ENCODE measurements at places on chromosomes 6 and 20.

DNA sequence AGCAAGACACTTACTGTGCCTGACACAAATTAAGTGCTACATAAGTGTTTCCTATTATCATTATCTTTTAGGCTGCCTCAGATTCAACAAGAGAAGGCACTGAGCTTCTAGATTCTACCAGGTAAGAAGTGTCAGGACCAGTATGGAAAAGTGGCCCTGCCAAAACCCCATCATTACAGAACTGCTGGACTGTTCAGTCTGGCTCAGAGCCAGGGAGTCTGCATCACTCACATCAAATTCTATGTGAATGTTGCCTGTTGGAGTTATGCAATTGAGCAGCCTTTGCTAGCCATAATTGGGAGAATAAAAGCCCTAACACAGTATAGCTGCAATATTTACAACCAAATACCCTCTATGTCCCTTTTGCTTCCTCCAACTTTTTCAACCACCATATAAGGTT lies 70.9 kb downstream of the ATG5 start:
- no peak for DNase-seq

DNA sequence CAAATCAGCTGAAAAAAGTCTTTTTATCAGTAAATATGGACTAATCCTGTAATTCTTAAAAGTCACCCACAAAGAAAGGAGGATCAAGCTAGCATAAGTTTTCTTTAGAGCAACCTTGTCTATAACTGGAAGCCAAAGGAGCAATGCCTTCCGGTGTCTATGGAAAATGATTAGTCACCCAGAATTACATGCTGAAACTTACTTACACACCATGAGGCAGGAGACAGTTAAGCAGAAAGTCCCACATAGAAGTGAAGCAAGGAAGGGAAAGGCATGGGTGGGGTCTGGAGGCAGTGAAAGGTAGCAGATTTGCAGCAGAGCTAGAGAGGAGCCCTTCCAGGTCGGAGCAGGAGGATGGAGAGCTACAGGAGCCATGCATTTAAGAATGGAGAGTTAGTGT lies 153.7 kb upstream of the RIPOR2 start:
- no peak for DNase-seq

DNA sequence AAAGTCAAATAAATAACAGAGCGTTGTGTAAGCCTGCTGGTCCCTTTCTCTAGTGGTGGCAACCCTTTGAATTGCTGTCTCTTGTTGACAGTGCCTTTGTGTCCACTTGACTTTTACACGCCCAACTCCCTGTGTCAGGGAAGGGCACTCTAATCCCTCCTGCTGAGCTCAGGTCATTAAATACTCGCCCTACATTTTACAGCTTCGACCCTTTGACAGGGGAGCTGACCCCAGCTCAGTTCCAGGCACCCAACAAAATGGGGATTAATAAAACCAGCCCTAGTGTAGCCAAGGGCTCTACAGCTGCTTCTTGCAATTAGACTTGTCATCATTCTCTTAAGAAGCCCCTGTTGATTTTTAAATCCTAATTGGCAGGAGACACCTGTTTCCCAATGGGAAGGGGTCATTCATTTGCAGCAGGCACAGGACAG lies 308.2 kb downstream of the EYA4 start:
- DNase-seq = peak; percentile 93

DNA sequence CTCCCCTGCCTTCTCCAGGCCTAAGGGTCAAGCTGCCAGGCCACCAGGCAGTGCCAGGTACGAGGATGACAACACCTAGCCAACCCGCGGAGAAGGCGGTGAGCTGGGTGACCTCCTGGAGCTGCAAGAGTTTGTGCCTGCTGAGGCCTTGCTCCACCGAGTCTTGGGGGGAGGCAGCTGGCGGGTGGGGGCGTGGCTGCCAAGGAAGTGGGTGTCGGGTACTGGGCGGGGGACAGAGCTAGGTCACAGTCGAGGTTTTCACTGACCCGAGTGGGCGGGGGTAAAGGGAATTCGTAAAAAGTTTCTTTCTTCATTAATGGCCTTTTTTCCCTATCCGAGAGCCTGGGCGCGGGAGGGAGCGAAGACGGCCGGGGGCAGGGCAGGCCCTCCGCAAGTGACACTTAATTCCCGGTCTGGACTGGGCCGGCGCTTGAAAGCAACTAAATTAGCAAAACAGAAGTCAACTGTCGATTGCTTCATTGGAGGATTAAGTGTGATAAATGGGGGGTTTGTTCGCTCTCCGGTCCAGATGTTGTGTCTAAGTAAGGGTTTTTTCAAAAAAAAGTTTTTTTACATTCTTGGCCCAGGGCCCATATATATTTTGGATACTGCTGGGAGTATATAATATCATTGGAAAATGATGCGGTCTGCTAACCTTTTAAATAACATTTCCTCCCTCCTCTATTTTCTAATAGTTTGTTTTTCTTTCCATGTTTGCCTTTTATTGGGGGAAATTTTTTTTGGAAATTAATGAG lies 43.1 kb upstream of the FOXP4 start:
- no peak for DNase-seq

DNA sequence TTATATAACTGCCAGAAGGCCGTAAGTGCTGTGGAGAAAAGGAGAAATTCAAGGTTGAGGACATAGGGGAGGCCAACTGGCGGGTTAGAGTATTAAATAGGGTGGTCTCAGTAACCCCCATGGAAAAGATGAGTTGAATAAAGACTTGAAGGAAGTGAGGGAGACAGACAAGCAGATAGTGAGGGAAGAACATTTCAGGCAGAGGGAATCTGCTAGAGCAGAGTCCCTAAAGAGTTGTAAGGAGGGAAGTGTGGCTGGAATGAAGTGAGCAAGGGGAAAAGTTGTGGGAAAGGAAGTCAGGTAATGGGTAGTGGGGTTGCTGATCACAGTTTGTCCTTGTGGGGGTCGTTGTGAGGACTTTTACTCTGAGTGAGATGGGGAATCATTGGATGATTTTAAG lies 1.4 kb downstream of the KIFC1 start:
- no peak for DNase-seq

DNA sequence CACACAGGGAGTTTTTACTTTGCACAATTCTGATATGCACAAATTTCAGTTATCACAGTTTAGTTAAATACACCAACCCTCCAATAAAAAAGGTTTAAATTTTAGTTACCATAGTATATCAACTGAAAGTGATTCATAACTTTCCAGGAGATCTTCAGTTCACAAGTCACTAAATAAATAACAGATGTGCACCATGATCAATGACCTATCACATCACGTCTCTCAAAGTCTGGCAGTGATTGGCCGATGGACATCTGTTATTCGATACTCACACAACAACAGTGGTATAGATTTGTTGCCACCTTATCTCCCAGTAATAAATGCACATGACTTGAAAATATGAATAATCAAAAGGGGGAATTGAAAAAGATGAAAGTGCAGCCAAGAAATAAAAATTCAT lies 66.8 kb upstream of the PTCHD4 start:
- DNase-seq = no peak

- no peak for DNase-seq
These were observed 2.6 kb downstream of the TFEB start for GRCh38 chr6:41732591-41733359.

DNA sequence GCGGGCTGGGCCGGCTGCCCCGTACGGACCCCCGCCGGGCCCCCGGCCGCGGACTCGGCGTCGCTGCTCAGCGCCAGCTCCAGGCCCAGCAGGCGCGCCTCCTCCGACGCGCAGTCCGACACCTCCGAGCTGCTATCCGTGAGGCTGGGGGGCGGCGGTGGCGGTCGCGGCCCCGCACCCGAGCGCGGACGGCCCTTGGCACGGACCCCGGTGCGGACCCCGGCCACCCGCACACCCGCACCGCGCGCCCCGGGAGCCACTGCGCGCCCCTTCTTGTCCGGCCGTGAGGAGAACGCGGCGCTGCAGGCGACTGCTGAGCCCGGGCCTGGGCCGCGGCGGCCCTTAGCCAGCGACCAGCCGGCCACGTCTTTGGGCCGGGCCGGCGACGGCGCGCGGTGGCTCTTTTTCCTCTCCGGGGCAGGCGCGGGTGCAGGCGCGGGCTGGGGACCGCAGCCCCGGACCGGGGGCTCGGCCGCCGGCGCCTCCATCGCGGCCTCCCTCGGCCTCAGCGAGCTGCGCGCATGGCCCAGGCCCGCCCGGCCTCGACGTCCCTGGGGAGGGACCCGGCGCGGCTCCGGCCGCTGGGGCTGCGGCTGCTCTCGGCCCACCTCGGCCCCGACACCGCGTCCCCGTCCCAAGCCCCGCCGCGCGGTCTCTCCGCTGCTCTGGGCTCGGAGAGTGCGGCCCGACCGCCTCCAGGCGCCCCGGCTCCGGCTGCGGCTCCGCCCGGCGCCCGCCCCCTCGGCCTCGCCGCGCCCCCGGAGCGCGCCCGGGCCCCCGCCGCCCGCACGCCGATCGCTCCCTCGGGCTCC lies 12.9 kb upstream of the TLDC2 start:
- DNase-seq = no peak

GRCh38 chr6:100353276-100354015 lies 111.3 kb downstream of the SIM1 start:
- DNase-seq = no peak

- no peak for DNase-seq
These were observed 59.8 kb downstream of the NEDD9 start for GRCh38 chr6:11172501-11173327.

GRCh38 chr6:34981951-34982350 lies 92.9 kb downstream of the ANKS1A start:
- DNase-seq = no peak

- no peak for DNase-seq
These were observed 272.4 kb downstream of the GMDS start for GRCh38 chr6:1972962-1973361.

GRCh38 chr20:58569241-58570125 lies 54.3 kb upstream of the APCDD1L start:
- no peak for DNase-seq

DNA sequence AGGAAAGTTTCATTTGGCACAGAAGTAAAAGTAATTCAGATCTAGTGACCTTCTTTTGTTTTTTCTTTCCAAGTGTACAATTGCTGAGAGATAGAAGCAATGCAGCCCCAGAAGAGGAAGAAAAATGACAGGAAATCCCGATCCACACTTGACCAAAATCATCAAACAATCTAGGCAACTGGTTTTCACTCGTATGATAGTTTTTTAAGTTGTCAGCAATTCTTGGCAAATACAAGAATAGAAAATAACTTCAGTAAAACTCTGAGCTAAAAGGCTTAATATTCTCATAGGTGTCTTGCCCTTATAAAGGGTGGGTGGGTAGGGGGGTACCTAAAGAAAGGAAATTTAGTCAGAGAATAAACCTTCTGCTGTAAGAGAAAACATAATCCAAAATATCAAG lies 36.0 kb downstream of the SESN1 start:
- no peak for DNase-seq

GRCh38 chr6:17865798-17866725 lies 121.4 kb downstream of the KIF13A start:
- no peak for DNase-seq

GRCh38 chr6:39664173-39664572 lies 61.0 kb downstream of the KIF6 start:
- no peak for DNase-seq

DNA sequence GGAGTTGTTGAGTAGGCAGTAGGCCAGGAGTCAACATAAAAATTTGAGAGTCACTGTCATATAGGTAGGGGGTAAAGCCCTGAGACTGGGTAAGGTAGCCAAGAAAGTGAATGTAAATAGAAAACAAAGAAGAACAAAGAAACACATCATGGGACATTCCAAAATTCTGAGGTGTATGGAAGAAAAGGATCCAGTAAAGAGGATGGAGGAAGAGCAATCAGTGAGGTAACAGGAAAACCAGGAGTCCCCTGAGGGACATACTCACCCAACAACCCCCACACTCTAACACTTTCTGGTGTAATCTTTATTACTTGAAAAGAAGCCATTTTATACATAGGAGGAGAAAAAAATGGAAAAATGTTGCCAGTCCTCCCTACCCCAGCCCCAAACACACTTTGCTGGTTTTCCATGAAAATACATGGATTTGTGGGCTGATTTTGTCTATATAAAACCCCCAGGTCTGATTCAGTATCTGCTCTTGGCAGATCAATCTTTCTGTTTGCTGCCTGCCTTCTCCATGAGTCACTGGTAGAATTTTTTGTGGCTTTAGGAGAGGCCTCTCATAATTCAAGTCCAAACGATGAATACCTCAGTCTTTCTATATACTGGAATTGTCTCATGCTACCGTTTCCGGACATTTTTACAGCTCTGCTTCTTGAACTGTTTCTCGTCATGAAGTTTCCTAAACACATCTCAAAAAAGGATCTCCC lies 271.4 kb upstream of the MAN1A1 start:
- DNase-seq = no peak

DNA sequence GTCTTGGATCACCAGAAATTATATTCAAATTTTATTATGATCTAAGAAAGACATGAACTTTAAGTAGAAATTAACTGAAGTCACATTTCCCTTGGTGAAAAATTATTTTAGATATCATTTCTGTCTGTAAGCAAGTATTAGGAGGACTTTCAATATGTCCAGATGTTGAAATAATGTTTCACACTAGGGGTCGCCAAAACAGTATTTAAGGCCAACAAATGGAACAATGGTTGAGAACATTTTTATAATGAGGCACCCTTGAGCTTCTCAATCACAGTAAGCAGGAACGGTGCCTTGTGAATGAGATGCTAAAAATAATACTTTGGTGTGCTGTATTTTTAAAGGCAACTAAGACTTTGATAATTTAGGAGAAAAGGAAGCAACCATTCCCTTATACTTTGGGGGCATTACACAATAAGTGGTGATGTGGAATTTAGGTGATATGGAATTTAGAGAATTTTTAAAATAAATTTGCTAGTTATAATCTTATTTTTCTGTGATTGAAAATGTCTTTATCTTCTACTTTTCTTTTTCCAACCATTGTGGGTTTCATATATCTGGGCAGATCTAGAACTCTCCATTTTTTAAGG lies 9.6 kb upstream of the SF3B5 start:
- peak; percentile 39 for DNase-seq

GRCh38 chr6:108942556-108943492 lies 94.6 kb downstream of the ARMC2 start:
- no peak for DNase-seq

- DNase-seq = no peak
These were observed 446.8 kb downstream of the TFAP2B start for GRCh38 chr6:51265426-51265825.

- no peak for DNase-seq
These were observed 8.7 kb downstream of the CDS2 start for GRCh38 chr20:5135363-5136012.

DNA sequence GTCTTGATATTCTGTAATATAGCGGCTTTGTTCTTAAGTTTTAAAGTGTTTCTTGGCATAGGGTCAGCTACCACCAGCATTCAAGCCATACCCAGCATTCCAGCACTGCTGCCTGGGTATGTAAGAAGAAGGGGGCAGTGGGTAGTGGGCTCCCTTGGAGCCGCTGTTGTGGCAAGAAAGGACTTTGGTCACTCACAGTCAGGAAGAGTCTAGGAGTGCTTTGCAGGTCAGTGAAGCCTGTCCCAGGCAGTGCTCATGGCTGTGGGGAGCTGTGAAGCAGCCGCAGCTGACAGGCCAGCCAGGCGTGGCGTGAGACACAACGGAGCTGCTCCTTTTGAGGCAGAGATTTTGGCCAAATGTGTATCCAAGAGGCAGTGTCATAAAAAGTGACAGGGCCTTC lies 512.0 kb downstream of the CDKAL1 start:
- DNase-seq = no peak

Measured in NCI-H524 treated with DMSO at 0.1 percent for 48 hours (cell line).